ENCODE measurements at places on chromosomes 4 and X.

GRCh38 chrX:130539721-130540321 lies 138.0 kb downstream of the RBMX2 start:
- DNase-seq, result peak; percentile 14

GRCh38 chr4:8761824-8762205 lies 109.8 kb downstream of the HMX1 start:
- DNase-seq, result no peak

- no peak for DNase-seq
Measured at GRCh38 chr4:23413631-23414030, 476.2 kb downstream of the PPARGC1A start.

DNA sequence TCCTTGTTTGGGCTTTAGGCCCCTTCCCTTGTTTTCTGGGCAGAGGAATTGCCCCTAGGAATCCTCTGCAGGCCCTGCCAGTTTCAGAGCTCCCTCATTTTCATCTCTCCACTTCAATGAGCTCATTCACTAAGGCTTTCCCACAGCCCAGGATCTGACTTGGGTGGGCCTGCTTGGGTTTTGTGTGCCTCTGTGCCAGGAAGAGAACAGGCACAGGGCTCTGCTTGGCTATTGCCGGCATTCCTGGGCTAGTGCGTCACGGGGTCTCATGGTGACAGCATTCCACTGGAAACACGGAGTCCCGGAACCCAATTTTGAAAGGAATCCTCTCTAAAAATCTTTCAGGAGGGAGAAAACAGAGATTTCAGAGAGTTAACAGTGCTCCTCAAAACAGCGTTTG lies 150.5 kb downstream of the VCX3A start:
- no peak for DNase-seq

DNA sequence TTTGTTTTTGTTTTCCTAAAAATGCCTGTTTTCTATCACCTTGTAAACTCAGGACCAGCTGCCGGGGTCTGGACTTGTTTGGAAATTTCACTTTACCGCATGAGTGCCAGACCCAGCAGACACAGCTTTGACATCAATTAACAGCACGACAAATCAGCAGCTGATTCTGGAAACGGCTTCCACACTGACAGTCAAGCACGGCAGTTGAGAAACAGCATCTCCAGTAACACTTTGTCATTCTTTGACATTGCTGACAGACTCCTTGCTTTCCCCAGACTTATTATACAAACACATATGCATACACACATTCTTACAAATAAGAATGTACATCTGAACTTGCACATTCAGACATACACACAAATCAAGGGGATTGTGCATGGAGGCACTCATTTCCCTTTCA lies 1017.6 kb upstream of the HS3ST1 start:
- no peak for DNase-seq

GRCh38 chr4:25043548-25043947 lies 12.8 kb upstream of the LGI2 start:
- no peak for DNase-seq

- DNase-seq, result no peak
Measured at GRCh38 chrX:16484338-16484737, 165.6 kb upstream of the S100G start.

Data from COR-L47 (cell line).